Naive thymus-derived CD4-positive, alpha-beta T cell (primary cell): ENCODE measurements at places on chromosomes 1 and 21. TPM values are rescaled to one million over a fixed set of nuclear protein-coding genes. Genes with fewer than 3 reads are reported as not detected.
A peak's percentile ranks its signal among the peaks of the same experiment; 100 is the strongest.

SLC9C2 gene
- not detected for total RNA-seq

ENO1 gene
- 434 TPM for total RNA-seq

C1QC gene
- 5.2 TPM for total RNA-seq

GPR3 gene
- total RNA-seq = not detected

DNA sequence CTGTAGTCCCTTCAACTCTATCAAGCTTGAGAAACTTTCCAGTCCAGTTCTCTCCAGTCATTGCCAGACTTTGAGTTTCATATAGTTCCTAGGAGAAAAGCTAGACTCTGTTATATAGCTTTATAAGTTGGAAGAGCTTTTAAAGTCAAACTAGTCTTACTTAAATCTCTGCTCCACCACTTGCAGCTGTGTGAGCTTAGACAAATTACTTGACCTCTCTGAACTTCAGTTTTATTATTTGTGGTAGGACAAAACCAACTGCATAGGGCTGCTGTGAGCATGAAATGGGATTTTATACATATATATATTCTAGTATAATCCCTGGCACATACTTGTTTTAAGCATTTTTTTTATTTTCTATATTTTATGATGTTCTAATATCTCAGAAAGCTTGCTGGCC is 338.7 kb upstream of the NR5A2 start:
- no peaks in the 10 kb centered on the region for H3K4me1 ChIP-seq
- H3K4me3 ChIP-seq = no peak overlapping the region
- DNase-seq = no peak
- no peaks in the 10 kb centered on the region for H3K27me3 ChIP-seq

DNA sequence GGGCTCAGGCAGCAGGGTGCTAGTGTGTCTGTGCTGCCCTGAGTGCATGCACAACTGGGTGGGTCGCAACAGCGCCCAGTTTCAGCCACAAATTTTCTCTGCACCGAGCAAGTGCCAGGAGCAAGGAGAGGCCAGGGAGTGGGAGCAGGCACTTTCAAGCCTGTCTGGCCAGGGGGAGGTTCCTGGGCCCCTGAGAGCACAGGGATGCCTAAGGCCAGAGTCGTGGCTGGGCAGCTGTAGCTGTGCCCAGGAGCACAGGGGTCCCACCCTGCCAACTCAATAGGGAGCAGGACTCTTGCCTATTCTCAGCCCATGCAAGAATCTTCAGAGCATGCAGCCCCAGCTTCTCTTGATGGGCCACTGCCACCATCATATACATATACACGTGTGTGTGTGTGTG is 1577.4 kb downstream of the KCNT2 start:
- H3K4me1 ChIP-seq = no peaks in the 10 kb centered on the region
- DNase-seq = no peak
- H3K27me3 ChIP-seq = no peaks in the 10 kb centered on the region

GRCh38 chr1:183234660-183235476 is 48.8 kb downstream of the LAMC2 start:
- no peaks in the 10 kb centered on the region for H3K4me1 ChIP-seq
- H3K27me3 ChIP-seq = no peaks in the 10 kb centered on the region
- H3K36me3 ChIP-seq = no peaks in the 10 kb centered on the region
- no peak for DNase-seq
- no peak overlapping the region for H3K27ac ChIP-seq

GRCh38 chr1:74753104-74753503 is 20.2 kb downstream of the TYW3 start:
- H3K36me3 ChIP-seq = peaks cover 8% of the 10 kb centered on the region
- no peak overlapping the region for H3K4me3 ChIP-seq
- no peak overlapping the region for H3K27ac ChIP-seq
- no peaks in the 10 kb centered on the region for H3K4me1 ChIP-seq
- DNase-seq = no peak
- no peaks in the 10 kb centered on the region for H3K27me3 ChIP-seq

DNA sequence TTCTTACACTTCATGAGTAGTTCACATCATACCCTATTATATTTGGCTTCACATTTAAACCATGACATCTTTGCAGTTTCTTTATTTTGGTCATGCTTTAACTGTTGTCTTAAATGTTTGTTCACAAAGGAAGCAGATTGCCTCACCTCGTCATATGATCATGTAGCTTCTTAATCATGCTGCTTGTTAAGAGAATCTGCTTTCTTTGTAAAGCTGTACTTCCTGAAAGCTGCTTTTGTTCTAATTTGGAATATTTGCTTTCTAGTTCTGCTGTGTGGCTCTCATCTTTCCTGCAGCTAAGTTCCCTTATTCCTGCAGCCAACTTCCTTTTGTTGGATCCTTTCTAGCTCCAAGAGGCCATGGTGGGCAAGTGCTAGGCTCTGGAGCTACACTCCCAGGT is 62.9 kb upstream of the SIM2 start:
- H3K27me3 ChIP-seq = no peaks in the 10 kb centered on the region
- no peak overlapping the region for H3K4me3 ChIP-seq
- H3K4me1 ChIP-seq = no peaks in the 10 kb centered on the region
- H3K27ac ChIP-seq = no peak overlapping the region
- no peaks in the 10 kb centered on the region for H3K36me3 ChIP-seq

- H3K4me3 ChIP-seq = no peak overlapping the region
- H3K4me1 ChIP-seq = no peaks in the 10 kb centered on the region
- H3K27ac ChIP-seq = no peak overlapping the region
Measured at GRCh38 chr1:162756523-162756922, 34.0 kb upstream of the HSD17B7 start.

DNA sequence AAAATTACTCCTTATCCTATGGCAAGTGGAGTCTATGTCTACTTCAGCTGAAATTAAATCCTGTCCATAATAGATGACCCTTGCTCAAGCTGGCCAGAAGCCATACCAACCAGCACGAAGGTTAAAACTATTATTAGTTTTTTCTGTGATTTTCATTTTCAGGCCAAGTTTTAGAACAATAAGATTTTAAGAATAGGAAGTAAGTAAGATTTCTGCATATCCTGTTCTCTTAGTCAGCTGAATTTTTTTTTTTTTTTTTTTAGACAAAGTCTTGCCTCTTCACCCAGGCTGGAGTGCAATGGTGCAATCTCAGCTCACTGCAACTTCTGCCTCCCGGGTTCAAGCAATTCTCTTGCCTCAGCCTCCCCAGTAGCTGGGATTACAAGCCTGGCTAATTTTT is 6.1 kb upstream of the RBP7 start:
- H3K27ac ChIP-seq = no peak overlapping the region
- no peaks in the 10 kb centered on the region for H3K36me3 ChIP-seq
- no peak for DNase-seq
- no peaks in the 10 kb centered on the region for H3K4me1 ChIP-seq
- no peak overlapping the region for H3K4me3 ChIP-seq
- H3K27me3 ChIP-seq = no peaks in the 10 kb centered on the region

DNA sequence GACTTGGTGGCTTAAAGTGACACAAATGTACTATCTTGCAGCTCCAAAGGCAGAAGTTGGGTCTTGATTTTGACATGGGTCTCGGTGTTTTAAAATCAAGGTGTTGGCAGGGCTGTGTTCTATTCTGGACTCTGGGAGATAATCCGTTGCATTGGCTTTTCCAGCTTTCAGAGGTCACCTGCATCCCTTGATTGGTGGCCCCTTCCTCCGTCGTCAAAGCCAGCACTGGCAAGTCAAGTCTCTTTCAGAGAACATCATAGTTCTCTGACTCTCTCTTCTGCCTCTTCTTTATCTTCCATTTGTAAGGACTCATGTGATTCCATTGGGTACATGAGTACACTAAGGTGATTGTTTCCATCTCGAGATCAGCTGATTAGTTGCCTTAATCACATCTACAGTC is 172.1 kb downstream of the CAMTA1 start:
- no peaks in the 10 kb centered on the region for H3K27me3 ChIP-seq
- no peak for DNase-seq
- no peaks in the 10 kb centered on the region for H3K4me1 ChIP-seq
- no peaks in the 10 kb centered on the region for H3K36me3 ChIP-seq
- H3K27ac ChIP-seq = no peak overlapping the region

GRCh38 chr1:204080163-204080903 is 7.4 kb downstream of the SOX13 start:
- H3K36me3 ChIP-seq = no peaks in the 10 kb centered on the region
- DNase-seq = no peak
- no peaks in the 10 kb centered on the region for H3K4me1 ChIP-seq
- H3K4me3 ChIP-seq = no peak overlapping the region
- no peak overlapping the region for H3K27ac ChIP-seq

- H3K27me3 ChIP-seq = no peaks in the 10 kb centered on the region
- H3K36me3 ChIP-seq = no peaks in the 10 kb centered on the region
- H3K4me3 ChIP-seq = no peak overlapping the region
- H3K27ac ChIP-seq = no peak overlapping the region
- peaks cover 4% of the 10 kb centered on the region for H3K4me1 ChIP-seq
Measured at GRCh38 chr1:151975311-151976014, 18.2 kb downstream of the S100A10 start.

- H3K27me3 ChIP-seq = no peaks in the 10 kb centered on the region
- DNase-seq = no peak
- H3K36me3 ChIP-seq = no peaks in the 10 kb centered on the region
- no peak overlapping the region for H3K4me3 ChIP-seq
- no peak overlapping the region for H3K27ac ChIP-seq
Measured at GRCh38 chr1:228842094-228842775, 107.0 kb downstream of the RHOU start.

DNA sequence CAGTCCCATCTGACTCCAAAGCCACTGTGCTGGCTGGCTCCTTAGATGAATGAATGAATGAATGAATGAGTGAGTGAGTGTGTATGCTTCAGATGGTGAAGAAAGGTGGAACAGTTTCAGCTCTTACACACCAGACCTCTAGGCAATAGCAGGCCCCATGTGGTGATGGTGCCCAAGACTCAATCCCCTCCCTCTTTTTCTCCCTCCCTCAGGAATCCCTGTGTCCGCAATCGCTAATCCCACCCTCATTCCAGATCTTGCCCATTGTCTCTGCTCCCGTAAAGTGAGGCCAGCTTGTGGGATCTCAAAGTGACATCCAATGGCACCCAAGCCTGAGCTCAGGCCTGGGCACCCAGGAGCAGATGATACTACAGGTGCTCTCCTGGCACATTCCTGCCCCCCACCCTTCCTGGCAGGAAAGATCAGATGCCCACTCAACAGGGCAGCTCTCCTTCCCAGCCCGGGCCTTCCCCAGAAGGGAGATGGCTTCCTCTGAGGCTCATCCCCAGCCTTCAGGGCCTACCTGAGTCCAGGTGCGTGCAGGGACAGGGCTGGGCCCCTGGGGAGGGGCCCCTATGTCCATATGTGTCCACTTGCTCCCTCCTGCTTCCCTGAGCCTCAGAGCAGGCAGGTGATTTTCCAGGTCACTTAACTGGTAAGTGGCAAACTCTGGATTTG is 106.4 kb downstream of the HMGB4 start:
- no peaks in the 10 kb centered on the region for H3K36me3 ChIP-seq
- no peak overlapping the region for H3K4me3 ChIP-seq
- no peaks in the 10 kb centered on the region for H3K27me3 ChIP-seq
- H3K27ac ChIP-seq = no peak overlapping the region
- H3K4me1 ChIP-seq = no peaks in the 10 kb centered on the region
- DNase-seq = no peak

DNA sequence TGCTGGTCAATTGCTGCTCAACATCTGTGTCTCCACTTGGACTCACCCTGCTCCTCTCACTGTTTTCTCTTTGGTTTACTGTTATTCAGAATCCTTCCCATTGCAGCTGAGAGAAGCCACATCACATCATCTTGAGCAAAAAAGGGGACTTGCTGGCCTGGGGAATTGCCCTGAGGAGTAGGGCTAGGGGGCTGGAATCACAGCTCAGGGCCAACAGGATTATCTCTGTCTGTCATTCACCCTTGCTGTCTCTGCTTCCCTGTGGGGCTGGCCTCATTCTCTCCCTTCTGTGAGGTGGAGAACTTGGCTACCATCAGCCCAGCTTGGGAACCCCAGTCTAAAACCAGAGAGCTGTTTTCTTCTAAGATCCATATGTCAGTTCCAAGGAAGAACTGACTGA is 140.7 kb upstream of the WNT4 start:
- H3K27ac ChIP-seq = no peak overlapping the region
- no peak for DNase-seq
- H3K27me3 ChIP-seq = no peaks in the 10 kb centered on the region
- H3K36me3 ChIP-seq = no peaks in the 10 kb centered on the region
- no peaks in the 10 kb centered on the region for H3K4me1 ChIP-seq

GRCh38 chr21:31382060-31382459 is 38.0 kb upstream of the TIAM1 start:
- H3K27ac ChIP-seq = no peak overlapping the region
- no peaks in the 10 kb centered on the region for H3K4me1 ChIP-seq
- no peak for DNase-seq
- no peak overlapping the region for H3K4me3 ChIP-seq
- H3K36me3 ChIP-seq = no peaks in the 10 kb centered on the region

- H3K27ac ChIP-seq = peak within 1 kb of the TSS; percentile 94
- H3K4me3 ChIP-seq = peak within 1 kb of the TSS; percentile 86
- H3K27me3 ChIP-seq = no peaks in the 10 kb centered on the region
Measured at GRCh38 chr1:45686288-45687013, at the start of gene GPBP1L1. Gene GPBP1L1, minus strand, starts transcription at chr1:45686533. Its CDS starts 27,446 bp downstream, at chr1:45659087.

DNA sequence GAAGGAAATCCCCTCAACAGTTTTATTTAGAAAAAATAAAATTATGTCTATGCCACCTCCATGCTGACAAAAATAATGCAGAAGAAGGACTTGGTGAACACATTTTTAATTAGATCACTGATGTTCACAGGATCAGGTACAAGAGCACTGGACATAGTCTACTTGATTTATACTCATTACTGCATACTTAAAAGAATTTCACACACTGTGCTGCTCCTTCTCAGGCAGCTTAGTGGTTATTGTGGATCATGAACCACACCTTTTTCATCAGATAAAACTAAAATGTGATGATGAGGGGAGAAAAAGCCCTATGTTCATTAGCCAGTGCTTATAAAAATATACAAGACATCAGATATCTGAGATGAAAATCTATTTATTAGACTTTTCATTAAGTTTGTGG is 103.3 kb upstream of the DPH5 start:
- DNase-seq = peak; percentile 15
- no peaks in the 10 kb centered on the region for H3K27me3 ChIP-seq
- H3K4me3 ChIP-seq = no peak overlapping the region
- H3K27ac ChIP-seq = peak overlapping the region; percentile 64
- H3K4me1 ChIP-seq = peaks cover 25% of the 10 kb centered on the region

- no peak overlapping the region for H3K4me3 ChIP-seq
- no peak overlapping the region for H3K27ac ChIP-seq
- no peaks in the 10 kb centered on the region for H3K27me3 ChIP-seq
- H3K4me1 ChIP-seq = no peaks in the 10 kb centered on the region
- no peaks in the 10 kb centered on the region for H3K36me3 ChIP-seq
- no peak for DNase-seq
Measured at GRCh38 chr1:165816826-165817497, 10.5 kb upstream of the UCK2 start.

- H3K4me3 ChIP-seq = no peak overlapping the region
- H3K27ac ChIP-seq = no peak overlapping the region
- no peak for DNase-seq
Measured at GRCh38 chr1:235953801-235954200, 87.1 kb upstream of the LYST start.

- peak overlapping the region; percentile 72 for H3K4me3 ChIP-seq
- H3K27ac ChIP-seq = peak overlapping the region; percentile 92
- H3K27me3 ChIP-seq = no peaks in the 10 kb centered on the region
- DNase-seq = no peak
Measured at GRCh38 chr1:109985247-109986053, 885 bp downstream of the AHCYL1 start.
